ENCODE measurements at places on chromosomes 11 and 22.

DNA sequence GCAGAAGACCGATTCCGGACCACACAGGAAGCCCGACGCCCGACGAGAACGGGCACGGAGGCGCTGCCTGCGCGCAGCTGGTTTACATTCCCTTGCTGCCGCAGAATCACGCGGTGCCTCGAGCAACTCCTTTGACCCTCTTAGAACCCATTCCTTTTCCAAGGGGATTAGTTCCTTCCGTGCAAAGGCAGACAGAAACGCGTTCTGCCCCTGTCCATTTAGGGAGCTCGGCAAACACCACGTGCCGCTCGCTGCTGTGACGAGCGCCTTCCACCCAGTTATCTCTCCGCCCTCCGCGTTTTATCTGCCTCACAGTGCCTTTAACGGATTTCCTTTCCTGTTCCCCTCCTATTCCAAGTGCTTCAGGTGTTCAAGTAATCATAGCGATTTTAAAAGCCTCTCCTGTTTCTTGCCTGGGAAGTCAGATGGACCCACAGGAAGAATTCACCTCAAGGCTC is 24.1 kb upstream of the MICAL3 start:
- no peak for DNase-seq

GRCh38 chr11:70341881-70342429 is 56.4 kb upstream of the CTTN start:
- DNase-seq = no peak

DNA sequence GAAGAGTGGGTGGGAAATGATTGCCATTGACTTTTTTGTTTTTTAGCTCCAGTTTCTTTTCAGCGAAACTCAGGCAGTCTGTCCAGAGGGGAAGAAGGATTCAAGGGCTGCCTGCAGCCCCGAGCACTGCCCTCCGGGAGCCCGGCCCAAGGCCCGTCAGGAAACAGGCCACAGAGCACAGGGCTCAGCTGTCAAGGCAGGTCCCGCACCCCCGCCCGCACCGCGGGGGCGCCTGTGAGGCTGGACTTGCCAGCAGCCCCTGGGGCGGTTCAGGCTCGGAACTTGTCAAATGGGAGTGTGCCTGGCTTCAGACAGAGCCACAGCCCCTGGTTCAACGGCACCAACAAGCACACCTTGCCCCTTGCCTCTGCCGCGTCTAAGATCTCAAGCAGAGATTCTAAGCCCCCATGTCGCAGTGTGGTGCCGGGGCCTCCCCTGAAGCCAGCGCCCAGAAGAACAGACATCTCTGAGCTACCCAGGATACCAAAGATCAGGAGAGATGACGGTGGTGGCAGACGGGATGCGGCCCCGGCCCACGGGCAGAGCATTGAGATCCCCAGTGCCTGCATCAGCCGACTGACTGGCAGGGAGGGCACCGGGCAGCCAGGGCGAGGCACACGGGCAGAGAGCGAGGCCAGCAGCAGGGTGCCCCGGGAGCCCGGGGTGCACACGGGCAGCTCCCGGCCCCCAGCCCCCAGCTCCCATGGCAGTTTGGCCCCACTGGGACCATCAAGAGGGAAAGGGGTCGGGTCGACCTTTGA is 8.6 kb downstream of the IRF7 start:
- no peak for DNase-seq

GRCh38 chr11:23688835-23689234 is 808.0 kb upstream of the LUZP2 start:
- no peak for DNase-seq

- no peak for DNase-seq
Measured at GRCh38 chr11:134757633-134758032, 345.6 kb upstream of the B3GAT1 start.

DNA sequence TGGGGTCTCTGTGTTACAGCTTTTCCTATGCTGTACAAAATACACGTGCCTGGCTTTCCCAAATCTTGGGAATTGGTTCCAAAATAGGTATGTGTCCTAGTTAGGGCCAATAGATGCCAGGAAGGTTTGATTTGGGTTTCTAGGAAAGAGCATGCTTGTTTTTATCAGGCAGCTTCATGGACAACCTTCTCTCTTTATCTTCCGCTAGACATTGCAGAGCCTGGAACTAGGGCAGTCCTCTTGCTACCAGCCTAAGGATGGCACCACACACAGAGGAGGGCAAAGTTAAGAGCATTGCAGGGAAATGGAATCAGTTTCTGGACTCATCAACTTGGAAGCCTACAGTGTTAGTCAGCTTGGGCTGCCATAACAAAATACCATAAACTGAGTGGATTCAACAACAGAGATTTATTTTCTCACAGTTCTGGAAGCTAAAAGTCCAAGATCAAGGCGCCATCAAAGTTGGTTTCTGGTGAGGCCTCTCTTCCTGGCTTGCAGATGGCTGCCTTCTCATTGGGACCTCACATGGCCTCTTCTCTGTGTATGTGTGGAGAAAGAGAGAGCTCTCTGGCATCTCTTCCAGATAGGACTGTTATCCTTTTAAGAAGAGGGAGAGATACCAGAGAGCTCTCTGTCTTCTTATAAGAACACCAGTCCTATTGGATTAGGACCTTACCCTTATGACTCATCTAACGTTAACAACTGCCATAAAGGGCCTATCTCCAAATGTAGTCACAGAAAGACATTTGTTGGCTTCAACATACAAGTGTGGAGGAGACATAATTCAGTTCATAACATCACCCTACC is 27.3 kb upstream of the CREB3L1 start:
- peak; percentile 73 for DNase-seq

DNA sequence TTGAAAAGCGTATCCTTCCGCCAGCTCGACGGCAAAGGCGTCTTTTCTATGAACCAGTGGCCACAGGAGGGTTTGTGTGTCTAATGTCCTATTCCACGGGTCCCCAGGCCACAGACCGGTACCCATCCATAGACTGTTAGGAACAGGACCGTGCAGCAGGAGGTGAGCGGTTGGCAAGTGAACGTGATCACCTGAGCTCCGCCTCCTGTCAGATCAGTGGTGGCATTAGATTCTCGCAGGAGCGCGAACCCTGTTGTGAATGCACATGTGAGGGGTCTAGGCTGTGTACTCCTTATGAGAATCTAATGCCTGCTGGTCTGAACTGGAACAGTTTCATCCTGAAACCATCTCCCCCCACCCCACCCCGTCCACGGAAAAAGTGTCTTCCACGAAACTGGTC is 62.7 kb upstream of the KCNQ1OT1 start:
- no peak for DNase-seq

GRCh38 chr22:29267462-29267857 is 321 bp downstream of the RHBDD3 start:
- no peak for DNase-seq

DNA sequence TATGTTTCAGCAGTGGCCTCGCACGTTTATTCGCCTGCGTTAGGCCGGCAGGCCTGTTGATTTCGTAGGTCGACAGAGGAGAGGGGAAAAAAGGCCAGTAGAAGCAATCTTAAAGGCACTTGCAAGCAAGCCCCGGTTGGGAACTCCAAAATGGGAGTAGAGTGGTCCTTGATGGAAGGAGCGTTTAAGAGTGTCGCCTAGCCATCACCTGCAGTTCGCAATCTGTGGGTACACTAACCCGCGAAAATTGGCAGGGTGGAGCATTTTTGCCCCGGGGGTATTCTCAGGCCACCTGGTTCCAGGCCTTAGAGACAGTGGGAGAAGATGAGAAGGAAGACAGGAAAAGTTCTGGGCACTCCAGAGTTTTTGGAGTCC is 1.1 kb downstream of the EWSR1 start:
- DNase-seq = no peak

DNA sequence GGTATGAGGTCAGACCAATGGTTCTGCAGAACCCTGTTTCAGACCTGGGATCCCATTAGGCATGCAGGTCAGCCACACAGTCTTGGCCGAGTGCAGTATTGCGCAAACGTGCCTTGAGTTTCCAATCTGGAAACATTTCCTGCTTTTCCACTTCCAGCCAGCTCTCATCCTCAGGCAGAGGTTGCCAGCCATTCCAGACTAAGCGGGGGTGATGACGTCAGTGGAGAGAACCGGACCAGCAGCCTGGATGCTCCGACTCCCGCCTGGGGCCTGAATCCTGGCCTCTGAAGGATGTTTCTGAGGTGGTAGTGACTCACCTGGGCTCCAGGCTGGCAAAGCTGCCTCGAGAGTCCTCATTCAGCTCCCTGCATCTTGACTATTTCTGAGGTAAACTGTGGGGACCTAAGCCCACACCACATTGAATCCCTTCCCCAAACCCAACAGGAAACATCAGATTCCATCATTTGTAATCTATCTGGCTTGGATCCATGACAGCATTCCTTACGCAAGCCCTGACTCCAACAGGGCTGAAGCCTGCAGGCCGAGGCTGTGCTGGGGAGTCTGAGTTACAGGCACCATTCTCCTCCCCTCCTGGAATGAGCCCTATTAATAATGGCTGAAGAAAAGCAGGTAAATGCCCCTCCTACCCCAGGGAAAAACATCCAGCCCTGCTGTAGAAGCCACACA is 83.0 kb downstream of the ABTB2 start:
- DNase-seq = peak; percentile 91

DNA sequence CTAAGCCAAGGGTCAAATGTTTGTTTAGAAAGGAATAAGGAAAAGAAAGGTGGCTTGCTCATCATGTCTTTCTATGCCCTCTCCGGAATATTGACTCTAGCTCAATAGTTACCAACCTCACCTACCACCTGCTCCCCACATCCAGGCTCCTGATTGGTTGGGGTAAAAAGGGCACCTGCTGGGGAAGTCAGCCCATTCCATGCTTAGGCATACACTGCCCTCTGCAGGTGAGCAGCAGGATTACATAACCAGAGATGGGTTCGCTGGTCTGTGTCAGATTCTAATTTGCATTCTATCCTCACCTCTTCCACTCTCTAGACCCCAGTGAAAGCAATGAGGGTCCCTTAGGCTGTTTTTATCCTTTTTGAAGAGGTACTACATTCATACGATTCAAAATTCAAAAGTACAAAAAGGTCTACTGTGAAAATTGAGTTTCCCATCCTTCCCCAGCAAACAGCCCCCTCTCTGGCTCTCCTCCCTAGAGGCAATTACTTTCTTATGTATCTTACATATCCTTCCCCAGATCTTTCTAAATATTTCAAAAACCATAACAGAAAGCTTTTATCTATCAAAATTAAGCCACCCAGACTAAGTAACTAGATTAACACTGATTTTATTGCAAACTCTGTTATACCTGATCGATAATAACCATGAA is 98.0 kb upstream of the ASPHD2 start:
- DNase-seq = peak; percentile 75

DNA sequence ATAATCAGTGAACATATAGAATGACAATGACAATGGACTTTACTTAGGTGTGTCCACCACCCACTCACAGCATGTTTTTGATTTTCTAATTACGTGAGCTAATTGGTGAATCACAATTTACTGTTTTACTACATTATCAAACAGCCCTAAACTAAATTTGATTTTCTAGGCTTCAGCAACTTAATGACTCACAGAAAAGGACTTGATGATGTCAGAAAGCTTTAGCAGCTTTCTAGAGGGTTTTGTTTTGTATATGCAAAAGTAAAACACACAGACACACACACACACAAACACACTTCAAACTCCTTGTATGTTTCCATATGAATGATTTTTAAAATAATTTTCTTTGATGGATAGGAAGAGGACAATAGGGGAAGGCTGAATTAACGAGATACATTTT is 878.6 kb upstream of the CCDC90B start:
- no peak for DNase-seq

DNA sequence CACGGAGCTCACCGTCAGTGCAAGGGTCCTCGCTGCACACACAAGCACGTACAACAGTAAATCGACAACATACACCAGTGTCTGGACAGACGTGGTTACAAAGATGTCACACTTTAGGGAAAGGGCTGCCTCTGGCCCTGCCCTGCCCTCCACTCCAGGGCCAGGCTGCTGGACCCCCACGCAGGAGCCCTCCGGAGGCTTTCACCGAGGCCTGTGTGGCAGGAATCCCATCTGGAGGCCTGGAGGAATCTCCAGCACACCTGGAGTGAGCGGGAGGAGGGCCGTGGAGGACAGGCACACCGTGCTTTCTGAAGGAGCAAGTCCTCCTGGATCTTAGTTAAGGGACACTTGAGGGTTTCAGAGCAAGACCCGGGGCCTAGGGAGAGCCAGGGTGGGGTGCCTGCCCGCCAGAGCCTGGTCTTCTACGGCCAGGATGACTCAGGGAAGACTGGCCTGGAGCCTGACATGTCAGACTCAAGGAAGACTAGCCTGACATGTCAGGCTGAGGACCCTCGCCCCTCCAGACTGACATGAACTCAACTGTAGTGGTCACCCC is 2.1 kb upstream of the PIM3 start:
- no peak for DNase-seq

DNA sequence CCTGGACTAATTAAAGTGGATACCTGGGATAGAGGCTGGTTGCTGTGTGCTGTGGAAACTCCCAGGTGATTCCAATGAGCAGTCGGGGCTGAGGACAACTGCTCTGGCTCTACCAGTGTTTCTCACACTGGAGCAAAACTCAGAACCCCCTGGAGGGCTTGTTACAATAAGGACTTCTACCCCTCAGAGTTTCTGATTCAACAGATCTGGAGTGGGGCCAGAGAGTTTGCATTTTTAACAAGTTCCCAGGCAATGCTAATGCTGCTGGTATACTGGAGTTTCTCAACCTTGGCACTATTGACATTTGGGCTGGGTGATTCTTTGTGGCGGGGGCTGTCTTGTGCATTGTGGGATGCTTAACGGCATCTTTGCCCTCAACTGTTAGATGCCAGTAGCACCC is 353.7 kb downstream of the MIAT start:
- DNase-seq = no peak

DNA sequence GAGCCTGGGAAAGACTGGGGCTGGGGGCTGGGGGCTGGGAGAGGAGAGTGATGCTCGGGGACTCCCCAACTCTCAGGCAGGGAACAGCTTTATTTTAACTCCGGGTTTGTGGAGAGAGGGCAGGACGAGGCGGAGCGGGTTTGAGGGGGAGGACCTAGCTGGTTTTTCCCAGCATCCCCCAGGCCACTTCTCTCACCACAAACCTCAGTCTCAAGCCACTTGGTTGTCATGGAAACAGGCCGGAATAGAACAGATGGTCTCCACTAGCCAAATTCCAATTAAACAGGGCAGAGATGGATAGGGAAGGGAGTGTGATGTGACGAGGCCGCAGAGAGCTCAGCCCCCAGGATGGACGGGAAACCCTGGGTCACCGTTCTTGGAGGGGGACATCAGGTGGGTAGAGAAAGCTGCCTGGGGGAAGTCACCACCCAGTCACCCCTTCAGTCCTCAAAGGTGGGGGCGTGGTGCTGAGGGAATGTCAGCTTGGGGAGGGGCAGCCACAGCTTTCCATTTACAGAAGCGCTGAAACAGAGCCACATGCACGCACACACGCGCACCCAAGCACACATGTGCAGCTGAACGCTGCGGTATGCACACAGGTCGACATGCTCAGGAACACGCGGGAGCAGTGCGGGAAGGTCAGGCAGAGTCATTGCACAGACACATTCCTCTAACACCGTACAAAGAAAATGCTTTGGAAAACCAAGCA is 19.2 kb downstream of the NECTIN1 start:
- peak; percentile 75 for DNase-seq

DNA sequence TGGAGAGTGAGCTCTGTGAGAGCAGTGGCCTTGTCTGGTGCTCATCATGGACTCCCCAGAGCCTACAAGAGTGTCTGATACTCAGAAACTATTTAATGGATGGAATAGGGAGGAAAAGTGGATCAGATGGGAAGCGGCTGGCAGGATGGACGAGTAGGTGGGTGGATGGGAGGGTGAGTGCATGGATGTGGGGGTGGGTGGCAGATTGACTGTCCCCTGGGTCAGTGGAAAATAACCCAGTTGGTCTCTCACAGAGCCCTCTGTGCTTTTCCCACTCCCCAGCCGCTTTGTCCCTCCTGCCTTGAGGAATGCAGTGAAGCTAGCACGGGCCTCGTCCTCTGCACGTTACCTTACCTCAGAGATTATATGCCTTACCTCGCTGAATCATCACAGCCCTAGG is 5.9 kb downstream of the SPI1 start:
- DNase-seq = peak; percentile 7

Data from hepatocyte (in vitro differentiated cells).